ENCODE measurements at places on chromosomes 2 and 18.

GRCh38 chr2:1923541-1923940, 179.2 kb upstream of the PXDN start:
- DNase-seq: no peak

DNA sequence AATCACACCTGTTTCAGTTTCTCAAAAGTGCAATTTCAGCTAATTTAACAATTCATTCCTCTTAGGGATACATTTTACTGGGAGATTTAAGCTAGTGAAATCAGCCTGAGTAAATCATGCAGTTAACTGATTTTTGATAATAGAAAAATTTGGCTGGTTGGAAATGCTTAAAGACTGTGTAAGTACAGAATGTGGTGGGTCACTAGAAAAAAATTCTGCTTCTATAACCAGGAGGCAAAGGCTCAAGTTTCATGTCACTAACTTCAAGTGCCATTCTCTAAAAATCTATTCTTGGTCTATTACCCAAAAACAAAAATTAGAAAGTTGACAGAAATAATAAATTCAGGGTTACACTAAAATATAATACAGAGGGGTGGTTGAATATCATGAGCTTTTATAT, 271.3 kb downstream of the CCDC178 start:
- no peak for DNase-seq

DNA sequence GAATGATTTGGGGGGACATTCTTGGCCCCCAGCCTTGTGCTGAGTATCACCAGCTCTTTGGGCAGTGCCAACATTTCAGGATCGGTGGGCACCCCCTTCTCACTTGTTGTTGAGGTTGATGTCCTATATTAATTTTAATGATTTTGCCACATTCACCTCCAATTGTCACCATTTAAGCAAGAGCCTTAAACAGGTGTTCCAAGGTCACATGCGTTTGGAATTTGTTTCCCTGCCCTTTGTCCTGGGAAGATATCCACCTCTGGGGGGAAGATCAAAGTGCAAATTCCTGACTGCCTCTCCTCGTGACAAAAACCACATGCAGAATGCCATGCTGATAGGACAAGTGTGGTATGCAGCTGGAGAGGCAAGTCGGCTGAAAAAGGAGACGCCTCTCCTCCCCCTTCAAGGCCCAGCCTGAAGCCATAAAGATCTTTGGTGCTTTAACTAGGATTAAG, 72.5 kb upstream of the ID2 start:
- DNase-seq: peak; percentile 70

GRCh38 chr2:195612611-195613495, 44.2 kb upstream of the SLC39A10 start:
- peak; percentile 98 for DNase-seq

GRCh38 chr2:209472112-209472832, 48.4 kb downstream of the MAP2 start:
- DNase-seq: peak; percentile 97

DNA sequence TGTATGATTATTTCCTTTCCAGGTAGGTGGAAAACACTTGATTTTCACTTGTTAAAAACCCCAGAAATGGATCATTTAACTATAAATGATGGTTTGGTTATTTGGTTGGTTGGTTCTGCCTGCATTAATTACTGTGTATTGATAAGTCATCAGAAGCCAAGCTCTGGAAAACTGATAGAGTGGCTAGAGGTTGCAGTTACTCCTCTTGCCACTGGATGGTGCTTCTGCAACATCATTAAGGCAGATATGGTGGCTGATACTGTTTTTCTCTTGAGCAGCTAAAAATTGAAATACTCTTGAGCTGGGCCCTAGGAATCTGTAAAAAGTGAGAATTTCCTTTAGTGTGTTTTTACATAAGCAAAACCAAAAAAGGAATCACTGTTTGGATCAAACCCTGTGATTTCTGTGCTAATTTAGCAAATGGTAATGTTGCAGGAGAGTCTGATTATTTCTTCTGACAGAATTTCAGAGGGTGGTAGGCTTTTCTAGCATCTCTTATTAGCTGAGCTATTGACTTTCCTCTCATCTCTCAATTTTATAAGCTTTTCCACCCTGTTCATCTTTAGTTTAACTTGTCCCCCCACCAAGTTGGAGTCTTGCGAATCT, 54.3 kb downstream of the RAB10 start:
- peak; percentile 38 for DNase-seq

DNA sequence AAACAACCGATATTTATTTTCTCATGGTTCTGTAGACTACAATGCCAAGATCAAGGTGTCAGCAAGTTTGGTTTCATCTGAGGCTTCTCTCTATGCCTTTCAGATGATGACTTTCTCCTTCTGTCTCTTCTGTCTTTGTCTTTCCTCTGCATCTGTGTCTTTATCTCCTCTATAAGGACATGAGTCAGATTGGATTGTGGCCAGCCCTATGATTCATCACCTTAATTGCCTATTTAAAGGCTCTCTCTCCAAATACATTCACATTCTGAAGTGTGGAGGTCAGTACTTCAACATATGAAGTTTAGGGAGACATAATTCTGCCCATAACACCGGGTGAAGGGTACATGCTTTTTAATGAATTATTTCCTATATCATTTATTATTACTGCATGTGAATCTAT, 71.2 kb upstream of the CNTNAP5 start:
- DNase-seq: peak; percentile 3

- no peak for DNase-seq
Observed at GRCh38 chr2:239775623-239776435, 249.3 kb downstream of the NDUFA10 start.

- no peak for DNase-seq
Observed at GRCh38 chr2:43899589-43899988, 60.8 kb downstream of the ABCG8 start.

GRCh38 chr2:159539701-159540100, 76.6 kb downstream of the BAZ2B start:
- no peak for DNase-seq

GRCh38 chr18:23943104-23943503, 71.5 kb upstream of the TTC39C start:
- no peak for DNase-seq

DNA sequence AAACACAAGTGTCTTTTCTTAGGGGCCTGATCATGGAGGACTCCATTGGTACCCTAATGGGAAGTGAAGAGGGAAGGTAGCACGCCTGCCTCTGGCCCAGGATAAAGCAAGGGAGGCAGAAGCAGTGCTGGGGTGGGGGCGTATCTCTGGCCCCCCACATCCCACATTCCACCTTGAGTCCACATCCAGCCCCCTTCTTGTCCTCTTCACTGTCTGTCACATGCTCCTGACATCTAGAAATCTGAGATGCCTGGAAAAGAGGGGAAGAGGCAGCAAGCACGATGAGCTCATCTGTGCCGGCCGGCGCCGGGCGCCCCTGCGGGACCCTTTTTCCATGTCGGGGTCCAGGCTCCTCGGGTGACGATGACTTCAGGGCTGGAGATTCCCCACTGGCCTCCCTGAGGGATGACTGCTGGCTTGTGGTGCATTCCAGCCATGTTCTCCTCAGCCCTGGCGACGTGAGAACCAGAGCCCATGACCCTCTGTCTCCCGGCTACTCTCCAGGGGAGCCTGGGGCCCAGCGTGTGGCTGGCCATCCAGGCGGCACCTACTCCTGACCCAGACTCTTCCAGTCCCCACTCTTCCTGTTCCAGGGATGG, 277.5 kb downstream of the DYSF start:
- DNase-seq: no peak

- DNase-seq: peak; percentile 81
Observed at GRCh38 chr18:26386002-26386401, 159.8 kb downstream of the TAF4B start.

GRCh38 chr18:75775121-75775520, 347.6 kb upstream of the SMIM21 start:
- no peak for DNase-seq

Data from renal cortical epithelial cell (primary cell).